ENCODE measurements at places on chromosomes 1 and 21.

DNA sequence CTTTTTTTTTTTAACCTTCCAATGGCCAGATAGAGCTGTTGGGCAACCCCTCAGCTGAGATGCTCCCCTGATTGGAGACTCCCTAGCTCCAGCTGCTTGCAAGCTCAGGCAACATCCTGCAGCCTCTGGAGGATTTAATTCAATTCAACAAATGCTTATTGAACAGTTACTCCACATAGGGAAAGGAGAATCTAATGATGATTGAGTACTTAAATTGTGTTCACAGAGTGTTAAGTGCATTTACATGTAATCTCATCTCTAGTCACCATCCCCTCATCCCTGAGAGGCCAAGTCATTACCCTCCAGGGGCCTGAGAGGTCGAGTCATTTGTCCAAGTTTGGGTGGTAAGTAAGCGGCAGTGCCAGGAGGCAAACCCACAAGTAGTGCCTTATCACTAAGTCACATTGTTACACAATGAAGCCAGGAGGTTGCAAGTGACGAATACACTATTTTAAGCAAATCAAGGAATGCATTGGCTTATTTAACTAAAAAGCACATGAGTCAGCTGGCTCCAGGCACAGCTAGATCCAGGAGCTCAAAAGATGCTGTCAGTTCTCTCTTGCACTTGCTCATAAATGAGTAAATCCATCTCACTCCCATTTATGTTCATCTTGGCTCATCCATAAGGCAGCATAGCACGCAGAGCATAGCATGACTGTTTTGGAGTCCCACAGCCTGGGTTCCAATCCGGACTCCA is 64.3 kb downstream of the OPTC start:
- DNase-seq = peak; percentile 78

DNA sequence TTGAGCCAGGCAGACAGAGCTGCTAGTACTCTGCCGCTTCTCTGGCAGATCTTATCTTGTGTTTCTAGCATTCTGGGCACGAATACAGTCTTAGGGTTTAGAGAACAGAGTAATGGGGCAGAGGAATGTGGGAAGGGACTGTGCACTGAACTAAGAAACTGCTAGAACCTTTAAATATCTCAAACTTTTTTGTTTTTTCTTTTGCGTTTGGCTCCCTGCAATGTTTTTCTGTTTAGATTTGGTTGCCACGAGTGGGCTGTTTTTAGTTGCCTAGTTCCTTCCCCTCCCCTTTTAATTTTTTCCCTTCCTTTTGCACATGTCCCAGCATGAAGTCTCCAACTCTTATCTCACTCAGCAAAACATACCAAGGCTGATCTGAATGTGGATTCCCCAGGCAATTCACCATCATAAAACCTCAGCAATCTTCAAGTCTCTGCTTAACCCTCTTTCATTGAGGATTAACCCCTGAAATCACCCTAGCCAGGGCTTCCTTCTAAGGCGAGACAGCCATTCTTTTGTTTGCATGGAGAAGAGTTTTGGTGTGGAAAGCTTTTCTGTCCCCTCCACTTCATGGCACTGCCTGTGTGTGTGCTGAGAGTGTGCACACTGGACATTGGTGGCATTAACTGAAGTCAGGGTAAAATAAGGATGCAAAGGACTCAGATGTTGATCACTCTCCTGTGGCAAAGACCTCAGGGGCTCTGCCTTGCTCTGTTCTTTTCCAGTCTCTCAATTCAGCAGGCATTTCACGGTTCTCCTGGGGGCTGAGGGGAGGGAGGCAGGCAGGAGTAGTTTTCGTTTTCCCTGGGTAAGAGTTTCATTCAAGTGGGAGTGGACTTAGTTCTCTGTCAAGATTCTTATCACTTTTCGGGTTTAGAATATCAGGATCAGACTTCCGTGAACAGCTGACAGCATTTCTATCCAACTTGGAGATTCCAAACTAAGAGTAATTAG is 2.8 kb upstream of the ATF3 start:
- DNase-seq = no peak

GRCh38 chr21:21624674-21625073 is 626.5 kb downstream of the NCAM2 start:
- DNase-seq = no peak

DNA sequence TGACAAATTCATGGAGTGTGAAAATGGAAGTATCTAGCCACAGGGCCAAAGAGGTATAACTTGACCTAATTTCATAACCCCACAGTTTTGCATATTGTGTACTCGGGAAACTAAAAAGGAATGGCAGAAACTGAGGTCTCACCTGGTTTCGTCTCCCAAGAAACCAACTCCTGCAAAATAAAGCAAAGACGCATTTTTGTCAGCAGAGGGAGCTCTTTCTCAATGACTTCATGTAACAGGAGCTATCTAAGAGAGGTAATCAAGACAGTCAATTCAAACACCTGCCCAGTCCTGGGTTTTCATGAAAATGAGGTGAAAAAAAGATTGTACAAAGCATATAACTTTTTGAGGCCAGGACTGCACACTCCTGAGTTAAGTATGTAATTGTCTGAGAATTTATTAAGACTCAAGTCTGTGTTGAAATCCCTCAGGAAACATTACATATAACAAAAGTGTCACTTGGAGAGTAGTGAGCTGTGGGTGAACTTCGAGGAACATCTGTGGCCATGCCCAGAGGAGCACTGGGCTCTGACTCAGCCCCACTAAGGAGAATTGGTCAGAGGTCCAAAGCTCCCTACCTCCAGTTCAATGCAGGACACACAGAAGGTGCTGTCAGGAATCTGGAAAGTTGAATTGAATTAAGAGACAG is 17.6 kb downstream of the FCRL4 start:
- peak; percentile 38 for DNase-seq

- DNase-seq = no peak
Observed at GRCh38 chr1:196361112-196361714, 247.0 kb downstream of the KCNT2 start.

- DNase-seq = peak; percentile 6
Observed at GRCh38 chr21:37263827-37264600, 3.1 kb downstream of the VPS26C start.

- DNase-seq = no peak
Observed at GRCh38 chr1:61708953-61709907, 15.7 kb downstream of the TM2D1 start.

GRCh38 chr1:203368624-203369451 is 17.9 kb upstream of the FMOD start:
- DNase-seq = no peak

DNA sequence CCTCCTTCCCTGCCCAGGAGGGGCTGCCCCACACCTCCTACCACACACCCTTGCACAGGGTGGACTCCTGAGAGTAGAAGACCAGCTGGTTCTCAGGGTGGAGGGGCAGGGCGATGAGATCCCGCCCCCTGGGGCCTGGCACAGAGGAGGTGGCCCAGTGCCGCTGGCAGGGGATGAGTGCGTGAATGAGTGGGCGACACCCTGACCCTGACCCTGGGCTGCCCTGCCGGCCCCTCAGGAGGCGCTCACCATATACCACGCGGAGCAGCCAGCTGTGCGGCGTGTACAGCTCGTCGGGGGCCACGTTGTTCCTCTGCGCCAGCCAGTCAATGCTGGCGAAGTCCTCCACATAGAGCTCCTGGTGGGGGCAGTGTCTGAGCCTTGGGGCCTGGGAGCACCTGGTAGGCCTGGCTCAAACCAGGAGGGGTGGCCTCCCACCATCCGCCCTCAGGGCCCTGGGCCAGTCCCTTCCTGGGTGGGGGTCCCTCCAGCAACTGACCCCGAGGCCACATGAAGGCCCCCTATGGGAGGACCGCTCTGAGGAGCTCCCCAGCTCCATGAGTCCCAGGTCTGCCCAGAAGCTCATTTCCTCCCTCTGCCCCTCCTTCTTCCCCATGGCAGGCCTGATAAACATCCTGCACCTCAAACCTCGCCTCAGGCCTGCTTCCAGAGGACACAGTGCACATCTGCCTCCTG is 13.0 kb downstream of the LSS start:
- no peak for DNase-seq

- DNase-seq = no peak
Observed at GRCh38 chr1:223717123-223717522, 4.8 kb downstream of the CAPN2 start.

- no peak for DNase-seq
Observed at GRCh38 chr1:61993331-61993961, 201.2 kb upstream of the L1TD1 start.

GRCh38 chr1:208045463-208046260 is 134.7 kb upstream of the CD34 start:
- DNase-seq = no peak
